ENCODE measurements at places on chromosomes 12 and 14.

DNA sequence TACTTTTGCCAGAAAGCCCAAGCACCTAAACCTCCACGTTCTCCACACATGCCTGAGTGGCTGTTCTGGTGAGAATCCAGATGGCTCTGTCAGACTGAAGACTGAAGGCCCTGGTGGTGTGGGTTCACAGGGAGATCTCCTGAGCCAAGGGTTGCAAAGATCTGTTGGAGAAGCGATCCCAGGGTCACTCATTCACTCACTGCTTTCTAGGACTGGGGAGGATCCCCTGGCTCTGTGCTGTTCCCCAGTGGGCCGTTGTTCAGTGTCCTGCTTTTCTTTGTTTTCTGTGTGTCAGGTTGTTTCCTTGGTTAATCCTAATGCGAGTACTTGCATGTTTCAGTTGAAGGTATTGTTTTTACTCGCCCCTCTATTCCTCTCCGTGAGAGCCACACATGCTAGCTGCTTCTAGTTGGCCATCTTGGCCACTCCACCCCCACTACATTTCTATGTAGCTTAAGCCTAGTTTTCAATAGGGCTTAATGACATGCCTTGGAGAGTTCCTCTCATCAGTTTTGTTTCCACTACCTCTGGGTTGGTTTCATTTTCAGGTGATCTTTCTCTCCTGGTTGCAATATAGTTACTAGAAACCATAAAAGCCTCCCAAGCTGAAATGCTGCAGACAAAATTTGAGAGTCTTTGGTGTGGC, 144.5 kb upstream of the SLC38A2 start:
- DNase-seq: no peak

GRCh38 chr14:33343016-33343415, 404.3 kb downstream of the NPAS3 start:
- no peak for DNase-seq

DNA sequence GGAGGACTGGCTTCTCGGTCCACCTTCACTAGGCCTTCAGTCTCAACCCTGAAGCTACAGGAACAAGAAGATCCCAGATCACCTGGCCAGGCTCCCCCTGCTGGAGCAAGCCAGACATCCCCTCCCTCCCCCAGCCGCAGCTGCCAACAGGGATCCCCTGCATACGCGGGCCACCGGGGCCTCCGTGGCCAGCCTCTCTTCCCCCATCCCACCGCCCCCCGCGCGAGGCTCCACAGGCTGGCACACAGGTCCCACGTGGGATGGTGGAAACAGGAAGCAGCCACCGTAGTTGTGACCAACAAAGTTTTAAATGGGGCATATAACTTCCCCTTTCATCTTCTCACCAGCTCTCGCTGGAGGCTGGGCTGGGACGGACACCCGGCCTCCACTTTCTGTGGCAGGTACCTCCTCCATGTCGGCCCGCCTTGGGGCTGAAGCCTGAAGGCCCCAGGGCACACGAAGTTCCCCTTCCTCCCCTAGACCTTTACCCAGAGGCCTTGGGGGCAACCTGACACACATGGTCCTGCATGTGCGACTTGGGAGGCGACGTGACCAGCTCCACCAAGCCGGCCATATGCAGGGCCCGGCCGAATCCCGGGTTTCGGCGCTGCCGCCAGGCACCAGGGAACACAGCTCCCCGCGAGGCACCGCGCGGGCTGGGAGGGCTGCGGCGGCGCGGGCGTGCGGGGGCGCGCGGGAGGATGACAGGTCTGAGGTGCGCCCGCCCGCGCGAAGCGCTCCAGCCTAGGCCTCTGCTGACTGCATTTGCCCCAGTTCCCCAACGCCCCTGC, 44.4 kb upstream of the PNMA1 start:
- no peak for DNase-seq

DNA sequence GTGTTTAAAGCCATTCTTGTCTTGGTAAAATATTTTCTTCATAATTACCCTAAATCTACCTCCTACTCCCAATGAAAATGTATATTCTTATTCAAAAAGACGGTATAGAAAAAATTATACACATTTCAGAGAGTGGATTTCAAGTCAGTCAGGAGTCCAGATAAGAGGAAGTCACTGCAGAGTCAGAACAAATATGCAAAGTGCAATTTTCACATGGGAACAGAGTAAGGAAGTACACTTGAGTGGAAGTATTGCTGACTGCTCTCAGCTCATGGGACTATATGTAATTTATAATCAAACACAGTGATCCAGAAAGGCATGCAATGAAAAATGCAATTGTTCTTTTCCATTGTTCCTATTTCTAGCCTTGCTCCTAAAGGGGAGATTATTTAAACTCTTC, 1128.0 kb downstream of the AACS start:
- no peak for DNase-seq

DNA sequence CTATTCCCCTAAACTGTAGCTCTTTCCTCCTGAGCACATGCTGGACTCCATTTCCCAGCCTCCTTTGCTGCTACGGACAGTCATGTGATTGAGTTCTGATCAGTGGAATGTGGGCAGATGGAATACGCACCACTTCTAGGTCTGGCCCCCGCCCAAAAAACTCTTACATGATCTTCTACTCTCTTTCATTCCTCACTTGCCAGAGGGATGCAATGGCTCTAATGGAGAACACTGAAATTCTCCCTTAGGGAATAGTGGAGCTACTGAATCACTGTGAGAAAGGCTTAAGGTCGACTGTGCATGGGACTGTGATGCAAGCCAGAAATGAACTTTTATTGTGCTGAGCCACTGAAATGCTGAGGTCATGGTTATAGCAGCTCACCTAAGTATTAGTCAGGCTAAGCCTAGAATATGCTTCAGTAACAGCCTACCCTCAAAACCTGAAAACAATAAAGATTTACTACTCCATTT, 13.0 kb upstream of the TMED2 start:
- DNase-seq: no peak

DNA sequence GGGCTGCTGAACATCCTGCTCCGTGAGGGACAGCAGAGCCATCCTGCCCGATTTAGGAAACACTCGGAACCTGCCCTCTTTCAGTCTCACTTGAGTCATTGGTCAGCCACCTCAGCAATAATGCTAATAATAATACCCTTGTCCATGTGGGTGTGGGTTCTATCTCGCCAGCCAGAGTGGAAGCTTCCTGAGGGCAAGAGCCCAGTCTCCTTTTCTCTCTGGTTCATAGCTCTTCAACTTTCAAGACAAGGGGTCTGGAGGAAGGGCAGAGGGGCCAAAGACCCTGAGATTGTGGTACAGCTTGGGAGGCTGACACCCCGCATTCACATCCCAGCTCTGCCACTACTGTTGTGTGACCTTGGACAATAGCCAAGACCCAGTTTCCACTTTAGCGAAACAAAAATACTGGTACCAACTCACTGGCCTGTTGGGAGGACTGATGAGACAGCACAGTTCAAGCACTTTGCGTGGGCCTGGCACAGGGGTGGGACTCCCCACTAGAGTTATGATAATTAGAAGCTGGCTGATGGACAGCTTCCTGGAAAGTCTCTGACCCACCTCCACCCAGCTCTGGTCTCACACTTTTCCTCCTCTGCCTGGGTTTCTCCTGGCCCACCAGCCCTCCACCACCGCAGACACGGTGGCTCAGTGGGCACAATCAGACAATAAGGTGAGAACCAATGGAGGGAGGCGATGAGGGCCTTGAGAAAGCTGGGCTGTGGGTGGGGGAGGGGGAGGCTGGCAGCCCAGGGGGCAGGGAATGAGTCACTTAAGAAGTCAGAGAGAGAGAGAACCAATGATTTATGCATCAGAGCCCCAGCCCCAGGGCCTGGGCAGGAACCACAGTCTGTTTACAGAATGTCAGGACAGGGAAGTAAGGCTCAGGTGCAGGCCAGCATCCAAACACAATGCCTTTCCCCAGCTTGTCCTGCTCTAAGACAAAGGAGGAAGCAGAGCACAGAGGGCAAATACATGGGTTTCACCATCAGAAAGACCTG, 9.6 kb downstream of the FAIM2 start:
- no peak for DNase-seq

GRCh38 chr12:93980711-93981110, 167.7 kb upstream of the PLXNC1 start:
- no peak for DNase-seq

- no peak for DNase-seq
Observed at GRCh38 chr12:124940393-124941169, 26.1 kb upstream of the UBC start.
